ENCODE measurements at places on chromosomes 11 and 22.

DNA sequence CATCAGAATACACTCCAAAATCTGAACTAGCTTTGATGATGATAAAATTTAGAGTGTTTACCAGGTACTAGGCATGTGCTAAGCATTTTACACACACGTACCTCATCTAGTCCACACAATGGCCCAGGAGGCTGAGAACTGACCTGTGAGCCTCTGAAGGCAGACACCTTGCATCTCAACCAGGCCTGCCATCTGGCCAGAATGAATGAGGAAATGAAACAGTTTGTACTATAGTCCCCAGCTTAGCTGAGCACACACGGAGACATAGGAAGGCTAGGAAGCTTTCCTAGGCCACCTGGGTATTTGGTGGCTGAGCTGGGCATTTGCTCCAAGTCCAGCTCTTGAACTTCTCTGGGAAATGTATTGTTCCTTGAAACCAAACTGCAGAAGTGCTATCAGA lies 6.9 kb upstream of the SHANK3 start:
- no peak for DNase-seq

- no peak for DNase-seq
Observed at GRCh38 chr11:69696749-69697468, 6.9 kb downstream of the FGF19 start.

- DNase-seq: no peak
Observed at GRCh38 chr11:45815747-45816146, 10.8 kb downstream of the SLC35C1 start.

DNA sequence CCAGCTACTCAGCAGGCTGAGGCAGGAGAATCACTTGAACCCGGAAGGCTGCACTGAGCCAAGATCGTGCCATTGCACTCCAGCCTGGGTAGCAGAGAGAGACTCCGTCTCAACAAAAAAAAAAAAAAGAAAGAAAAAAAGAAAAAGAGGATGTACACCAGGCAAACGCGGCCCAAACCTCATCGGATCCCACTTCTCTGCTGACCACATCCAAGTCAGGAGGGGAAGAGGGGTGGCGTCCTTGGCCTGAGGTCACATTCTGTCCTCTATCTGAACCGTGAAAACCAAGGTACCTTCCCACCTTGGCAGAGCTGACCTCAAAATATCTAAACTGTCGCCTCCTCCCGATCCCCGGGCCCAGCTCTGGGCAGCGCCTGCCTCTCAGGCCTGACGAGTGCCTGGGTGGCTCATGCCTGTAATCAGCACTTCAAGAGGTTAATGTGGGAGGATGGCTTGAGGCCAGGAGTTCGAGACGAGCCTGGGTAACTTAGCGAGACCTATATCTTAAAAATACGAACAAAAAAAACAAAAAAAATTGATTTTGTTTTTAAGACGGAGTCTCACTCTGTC lies 25.1 kb downstream of the RGL4 start:
- DNase-seq: no peak

DNA sequence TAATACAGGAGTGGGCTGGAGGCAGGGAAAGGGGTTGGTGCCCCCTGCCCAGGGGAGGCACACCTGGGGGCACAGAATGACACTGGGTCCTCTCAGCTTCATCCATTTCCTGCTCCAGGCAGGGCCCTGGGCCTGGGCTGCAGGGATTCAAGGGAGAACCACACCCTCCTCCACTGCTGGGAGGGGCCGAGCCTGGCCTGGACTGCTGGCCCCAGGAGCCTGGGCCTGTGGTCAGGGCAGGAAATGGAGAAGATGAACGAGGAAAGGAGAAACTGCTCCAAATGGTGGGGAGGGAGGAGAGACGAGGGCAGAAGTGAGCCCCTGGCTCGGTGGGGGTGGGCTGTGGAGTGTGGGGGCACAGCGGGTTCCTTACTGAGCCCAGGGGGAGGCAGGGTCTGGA lies 38.1 kb upstream of the KCNQ1OT1 start:
- DNase-seq: no peak

DNA sequence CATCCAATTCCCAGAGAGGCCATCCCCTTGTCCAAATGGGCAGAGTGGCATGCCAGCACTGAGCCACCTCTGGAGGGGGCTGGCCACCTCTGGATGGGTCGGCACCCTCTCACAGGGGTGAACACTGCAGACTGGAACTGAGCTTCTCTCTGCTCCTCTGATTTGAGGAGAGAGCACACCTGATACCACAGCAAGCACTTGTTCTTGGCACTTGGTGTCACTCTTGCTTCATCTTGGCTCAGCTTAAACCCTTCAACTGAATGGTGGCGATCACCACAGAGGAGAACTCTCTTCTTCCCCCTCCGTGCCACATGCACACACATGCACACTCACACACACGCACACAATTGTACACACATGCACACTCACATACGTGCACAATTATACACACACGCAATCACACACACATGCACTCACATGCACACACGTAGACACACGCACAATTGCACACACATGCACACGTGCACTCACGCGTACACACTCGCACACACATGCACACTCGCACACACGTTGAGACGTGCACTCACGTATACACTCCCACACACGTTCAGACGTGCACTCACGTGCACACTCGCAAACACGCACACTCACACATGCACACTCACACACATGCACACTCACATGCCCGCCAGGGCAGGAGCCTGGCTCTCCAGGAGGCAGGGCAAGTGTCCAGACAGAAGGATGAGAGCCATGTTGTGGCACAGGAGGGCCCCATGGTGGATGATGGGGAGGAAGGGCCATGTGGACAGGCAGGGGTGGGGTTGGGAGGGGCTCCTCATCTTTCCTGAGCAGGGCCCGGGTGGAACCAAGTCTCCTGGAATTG lies 23.4 kb downstream of the OVOL1 start:
- DNase-seq: no peak

DNA sequence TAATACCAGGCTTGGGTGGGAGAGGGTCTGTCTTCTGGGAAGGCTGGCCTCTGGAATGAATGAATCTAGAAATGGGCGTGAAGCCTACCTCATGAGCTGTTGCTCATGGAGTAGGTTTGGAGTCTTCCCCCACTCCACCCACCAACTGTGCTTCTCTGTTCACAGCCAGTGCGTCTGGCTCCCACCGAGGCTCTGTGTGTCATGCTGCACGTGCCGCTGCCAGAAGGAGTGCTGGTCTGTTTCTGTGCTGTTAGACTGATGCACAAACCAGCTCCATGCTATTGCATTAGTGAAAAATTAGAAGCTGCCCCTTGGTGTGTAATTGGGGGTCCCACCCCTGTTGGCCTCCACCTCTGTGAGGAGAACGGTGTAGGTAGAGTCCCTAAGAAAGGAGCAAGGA lies 132.3 kb upstream of the PARVA start:
- DNase-seq: no peak

DNA sequence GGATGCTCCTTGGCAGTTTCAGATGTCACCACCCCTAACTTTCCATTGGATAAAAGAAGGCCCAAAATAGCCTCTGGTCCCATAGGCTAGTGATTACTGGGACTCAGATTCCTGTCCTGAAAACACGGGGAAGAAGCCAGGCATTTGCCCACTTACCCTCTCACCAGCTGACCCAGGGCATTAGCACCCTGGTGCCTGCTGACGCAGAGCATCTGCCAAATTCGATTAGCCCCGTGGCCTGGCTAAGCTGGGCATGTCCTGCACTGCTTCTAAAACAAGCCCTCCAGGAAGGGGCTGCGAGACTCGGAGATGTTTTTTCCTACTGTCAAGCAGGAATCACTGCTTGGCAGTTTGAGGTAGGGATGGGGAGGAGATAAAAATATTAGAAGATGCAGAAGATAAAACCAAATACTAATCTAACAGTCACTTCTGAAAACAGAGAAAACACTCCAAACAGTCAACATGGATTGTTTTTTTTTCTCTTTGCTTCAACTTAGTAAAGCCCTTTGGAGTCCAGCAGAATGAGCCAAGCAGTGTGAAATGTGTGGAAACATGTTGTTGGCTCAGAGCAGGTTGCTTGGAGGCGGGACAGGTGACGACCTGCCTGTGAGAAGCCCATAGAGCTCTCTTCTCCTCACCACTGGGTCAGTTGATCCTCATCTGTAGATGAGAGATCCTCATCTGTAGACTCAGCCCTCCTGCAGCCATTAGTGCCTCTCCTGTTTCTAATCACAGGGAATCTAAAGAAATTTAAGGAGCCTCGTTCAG lies 54.0 kb downstream of the BDNF start:
- no peak for DNase-seq

- no peak for DNase-seq
Observed at GRCh38 chr11:74284466-74284865, 27.0 kb downstream of the P4HA3 start.

- DNase-seq: no peak
Observed at GRCh38 chr11:6615046-6615445, 3.0 kb upstream of the TAF10 start.

- no peak for DNase-seq
Observed at GRCh38 chr11:134630861-134631260, 218.8 kb upstream of the B3GAT1 start.

GRCh38 chr11:117605331-117605730 lies 191.7 kb downstream of the DSCAML1 start:
- DNase-seq: no peak

- DNase-seq: no peak
Observed at GRCh38 chr11:65952052-65952521, 6.8 kb downstream of the TSGA10IP start.

- DNase-seq: peak; percentile 57
Observed at GRCh38 chr22:41256254-41257253, 15.8 kb upstream of the CHADL start.

DNA sequence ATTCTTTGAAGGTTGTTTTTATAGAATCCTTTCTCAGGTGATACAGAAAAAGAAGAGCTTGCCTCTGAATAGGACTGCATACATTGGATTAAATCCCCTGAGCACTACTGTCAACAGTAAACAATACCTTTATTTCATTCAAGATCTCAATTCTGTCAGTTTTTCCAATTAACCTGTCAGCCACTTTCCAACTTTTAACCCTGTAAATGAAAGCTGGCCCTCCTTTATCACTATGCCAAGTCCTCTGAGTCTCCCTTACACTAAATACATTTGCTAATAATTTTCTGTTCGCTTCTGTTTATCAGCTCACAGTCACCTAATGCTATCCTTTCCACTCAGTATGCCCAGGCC lies 213.7 kb upstream of the ARHGAP42 start:
- no peak for DNase-seq

DNA sequence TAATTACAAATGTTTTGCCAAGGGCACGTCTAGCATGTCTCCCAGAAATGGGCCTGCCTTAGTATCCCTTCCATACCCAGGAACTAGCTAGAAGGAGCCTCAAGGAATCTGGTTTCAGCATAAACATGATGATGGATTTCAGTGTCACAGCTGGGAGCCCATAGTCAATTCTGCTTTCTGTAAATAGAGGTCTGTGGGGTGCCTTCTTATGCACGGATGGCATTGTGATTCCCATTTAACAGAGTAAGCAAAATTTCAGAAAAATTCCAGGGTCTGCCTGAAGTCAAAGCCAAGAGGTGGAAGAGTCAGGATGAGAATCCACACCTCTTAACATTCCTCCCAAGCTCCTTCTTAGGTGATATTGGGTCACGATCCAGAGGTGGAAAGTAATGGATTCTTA lies 12.1 kb downstream of the DUSP18 start:
- DNase-seq: no peak

DNA sequence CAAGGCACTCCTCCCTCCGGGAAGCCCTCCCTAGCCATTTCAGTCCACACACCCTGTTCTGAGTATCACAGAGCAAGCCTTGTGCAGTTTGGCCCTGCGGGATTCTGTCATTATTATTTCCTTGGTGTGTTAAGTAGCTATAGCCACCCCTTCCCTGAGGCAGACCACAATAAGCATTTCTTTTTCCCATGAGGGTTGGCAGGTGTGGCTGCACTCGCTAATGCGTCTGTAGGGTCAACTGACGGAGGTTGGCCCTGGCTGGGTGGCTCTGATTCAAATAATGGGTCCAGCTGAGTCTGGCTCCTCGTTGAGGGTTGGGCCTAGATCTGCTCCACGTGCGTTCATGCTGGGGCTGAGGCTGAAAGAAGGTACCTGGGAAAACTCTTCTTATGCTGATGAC lies 5.1 kb downstream of the F2 start:
- DNase-seq: no peak

GRCh38 chr11:17400048-17400775 lies 11.8 kb upstream of the KCNJ11 start:
- DNase-seq: no peak

DNA sequence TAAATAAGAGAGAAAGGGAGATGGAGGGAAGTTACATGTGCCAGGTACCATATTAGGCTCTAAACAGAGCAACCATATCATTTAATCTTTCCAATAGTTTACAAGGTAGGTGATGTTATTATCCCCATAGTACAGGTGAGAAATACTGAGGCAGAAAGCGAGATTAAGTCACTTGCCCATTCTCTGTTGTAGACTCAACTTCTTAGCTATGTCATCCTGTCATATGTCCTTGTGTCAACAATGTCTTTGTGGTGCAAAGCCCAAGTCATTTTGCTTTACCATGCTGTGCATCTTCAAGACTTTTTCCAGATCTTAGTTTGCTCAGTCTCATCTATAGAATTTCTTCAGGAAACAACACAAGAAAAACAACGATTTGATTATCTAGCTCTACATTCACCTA lies 205.0 kb upstream of the E2F8 start:
- no peak for DNase-seq

GRCh38 chr11:47948137-47948536 lies 32.2 kb upstream of the PTPRJ start:
- DNase-seq: no peak

DNA sequence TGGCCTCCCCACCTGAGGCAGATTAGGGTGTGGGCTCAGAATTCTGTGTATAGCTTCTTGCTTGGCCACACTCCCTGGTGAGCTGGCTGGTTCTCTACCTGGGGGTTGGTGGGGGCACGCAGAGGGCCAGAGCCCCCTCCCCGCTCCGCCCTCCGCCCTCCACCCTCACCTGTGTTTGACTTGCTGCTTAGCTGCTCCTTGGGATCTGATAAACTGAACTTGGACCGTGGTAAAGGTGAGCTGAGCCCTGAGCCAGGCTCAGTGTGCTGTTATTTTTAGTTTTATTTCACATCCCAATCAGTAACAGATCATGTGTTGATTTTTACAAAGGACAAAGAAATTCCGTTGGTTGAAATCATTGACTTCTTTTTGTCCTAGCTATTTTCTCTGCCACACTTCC lies 2.0 kb downstream of the OVOL1 start:
- DNase-seq: no peak

DNA sequence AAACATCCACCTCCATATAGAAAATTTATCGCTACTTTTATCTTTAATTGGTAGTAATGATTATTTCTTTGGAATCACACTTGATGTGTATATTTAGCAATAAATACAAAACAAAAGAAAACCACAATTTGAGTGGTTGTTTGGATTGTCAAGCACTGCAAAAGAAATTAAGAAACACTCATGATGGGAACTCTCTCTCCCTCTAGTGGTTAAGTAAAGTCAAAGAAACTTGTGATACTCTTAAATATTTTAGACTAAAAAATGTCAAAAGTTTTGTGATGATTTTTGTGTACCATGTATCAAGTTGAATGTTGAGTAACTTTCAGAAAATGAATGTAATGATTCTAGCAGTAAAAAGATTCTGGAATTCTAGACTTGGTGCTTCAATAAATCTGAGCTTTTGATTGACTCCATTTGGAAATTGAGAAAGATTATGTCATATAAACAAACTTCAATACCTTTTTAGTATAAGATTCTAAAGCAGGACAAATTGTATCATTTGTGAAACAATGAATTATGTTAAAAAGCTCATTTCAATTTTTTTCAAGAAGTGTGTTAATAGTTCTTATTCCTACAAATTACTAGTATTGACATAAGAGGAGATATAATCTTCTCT lies 20.8 kb downstream of the MUC15 start:
- no peak for DNase-seq

Data from RWPE1 (cell line).